ENCODE measurements at places on chromosomes 11 and 22.

DNA sequence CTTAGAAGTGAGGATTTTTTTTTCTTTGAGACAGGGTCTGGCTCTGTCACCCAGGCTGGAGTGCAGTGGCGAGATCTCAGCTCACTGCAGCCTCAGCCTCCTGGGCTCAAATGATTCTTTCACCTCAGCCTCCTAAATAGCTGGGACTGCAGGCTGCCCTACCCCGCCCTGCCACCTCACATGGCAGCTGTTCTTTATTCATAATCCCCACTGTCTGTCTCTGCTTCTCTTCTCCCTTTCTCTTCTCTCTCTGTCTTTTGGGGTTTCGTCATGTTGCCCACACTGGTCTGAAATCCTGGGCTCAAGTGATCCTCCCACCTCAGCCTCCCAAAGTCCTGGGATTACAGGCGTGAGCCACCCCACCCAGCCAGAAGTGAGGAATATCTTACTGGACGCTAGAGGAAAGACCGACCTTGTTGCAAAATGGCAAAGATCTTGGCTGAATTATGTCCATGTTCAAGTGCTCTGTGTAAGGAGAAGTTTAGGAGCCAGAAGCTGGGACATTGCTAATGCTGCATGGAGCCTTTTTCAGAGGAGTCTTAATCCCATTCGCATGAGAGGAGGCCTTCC is 21.9 kb downstream of the KRTAP5-5 start:
- no peak for DNase-seq

DNA sequence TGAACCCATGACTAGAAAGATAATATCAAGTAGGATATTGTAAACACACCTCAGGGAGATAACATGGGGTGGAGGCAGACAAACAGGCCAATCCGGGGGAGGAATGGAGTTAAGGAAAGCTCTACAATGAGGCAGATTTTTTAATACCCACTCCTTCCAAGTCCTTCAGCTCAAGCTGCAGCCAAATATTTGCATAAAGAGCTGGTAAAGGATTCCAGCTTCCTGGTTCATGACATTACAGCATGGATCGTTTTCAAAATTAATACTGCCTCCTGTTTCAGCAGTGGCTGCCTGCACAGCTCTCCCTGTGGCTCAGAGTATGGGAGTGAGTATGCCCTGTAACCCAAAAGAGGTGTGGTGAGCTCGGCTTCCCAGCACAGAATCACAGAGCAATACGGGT is 5.1 kb downstream of the POU2AF3 start:
- no peak for DNase-seq

DNA sequence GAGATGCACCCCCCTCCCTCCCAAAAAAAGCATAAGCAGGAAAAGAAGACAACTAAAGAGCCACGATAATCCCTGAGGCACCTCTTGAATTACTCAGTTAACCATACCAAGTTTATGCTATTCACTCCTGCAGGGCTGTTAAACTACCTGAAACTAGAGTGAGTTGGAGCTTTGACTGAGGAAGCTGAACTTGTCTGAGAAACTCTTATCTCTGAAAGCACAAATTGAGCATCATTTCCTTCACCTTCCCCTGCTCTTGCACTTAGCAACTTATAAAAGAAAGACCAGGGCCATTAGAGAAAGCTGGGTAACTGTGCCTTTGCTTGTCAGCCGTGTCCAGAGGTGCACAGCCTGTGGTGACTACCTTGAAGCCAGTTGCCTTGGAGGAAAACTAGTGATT is 745.6 kb downstream of the NELL1 start:
- DNase-seq, result no peak

GRCh38 chr11:28528217-28528616 is 420.0 kb downstream of the METTL15 start:
- DNase-seq, result no peak

- DNase-seq, result no peak
Observed at GRCh38 chr11:105046898-105047579, 1.9 kb upstream of the CARD16 start.

DNA sequence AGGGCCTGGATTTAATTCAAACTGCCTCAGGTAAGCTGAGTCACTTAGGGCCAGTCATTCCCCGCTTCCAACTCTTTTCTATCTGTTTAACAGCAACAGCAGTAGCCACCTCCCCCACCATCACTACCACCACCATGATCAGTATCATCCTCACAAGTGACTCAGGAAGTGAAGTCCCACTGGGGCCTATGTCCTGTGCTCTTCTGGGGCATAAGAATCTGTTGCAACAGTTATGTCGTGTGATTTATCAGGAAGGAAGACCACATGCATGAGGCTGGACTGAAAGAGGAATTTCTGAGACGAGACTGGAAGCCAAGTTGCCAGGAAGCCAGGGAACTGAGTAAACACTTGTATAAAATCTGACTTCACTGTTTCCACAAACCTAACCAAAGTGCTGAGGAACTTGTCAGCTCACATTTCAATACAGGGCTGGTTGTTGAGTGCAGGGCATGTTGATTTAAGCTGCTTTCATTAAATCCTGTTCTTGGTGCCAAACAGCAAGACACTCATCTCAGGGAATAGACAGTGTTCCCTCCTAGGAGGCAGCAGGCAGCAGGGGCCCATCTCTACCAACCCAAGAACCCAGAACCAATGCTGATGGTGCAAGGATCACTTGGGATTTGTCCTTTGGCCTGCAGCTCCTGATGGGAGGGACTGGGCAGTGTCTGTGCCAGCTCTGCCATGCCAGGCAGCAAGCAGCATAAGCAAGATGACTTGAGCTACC is 226.7 kb upstream of the NARS2 start:
- DNase-seq, result no peak

DNA sequence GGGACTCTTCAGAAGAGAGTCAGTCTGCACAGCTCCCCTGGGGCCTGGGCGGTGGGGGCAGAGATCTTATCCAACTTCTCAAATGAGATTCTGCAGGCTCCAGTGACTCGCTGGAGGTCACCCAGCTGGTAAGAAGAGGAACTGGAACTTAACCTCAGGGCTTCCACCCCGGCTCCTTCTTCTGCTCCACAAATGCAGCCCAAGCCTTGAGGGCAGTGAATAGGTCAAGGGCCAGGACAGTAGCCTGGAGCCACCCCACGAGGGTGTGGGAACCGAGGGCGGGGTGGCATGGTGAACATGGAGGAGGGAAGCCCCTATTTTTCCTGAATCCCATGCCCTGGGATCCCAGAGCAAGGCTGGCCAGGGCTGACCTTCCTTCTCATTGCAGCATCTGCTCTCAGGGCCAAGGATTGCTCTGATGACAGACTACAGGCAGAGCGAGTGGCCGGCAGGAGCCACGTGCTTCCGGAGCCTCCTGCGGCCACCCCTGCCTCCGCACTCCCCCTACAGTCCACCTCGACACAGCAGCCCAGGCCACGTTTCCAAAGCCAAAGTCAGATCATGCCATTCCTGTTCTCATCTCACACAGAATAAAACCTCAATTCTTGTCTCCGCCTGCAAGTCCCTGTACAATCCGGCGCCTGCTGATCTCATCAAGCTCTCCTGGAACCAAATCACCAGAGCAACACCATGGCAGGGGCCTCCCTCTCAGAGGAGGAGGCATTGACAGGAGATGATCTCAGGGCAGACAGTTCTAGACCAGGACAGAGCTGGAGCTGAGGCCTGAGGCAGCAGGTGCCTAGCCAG is 21.1 kb upstream of the UPK3A start:
- no peak for DNase-seq

- no peak for DNase-seq
Observed at GRCh38 chr11:123231256-123231655, 36.2 kb upstream of the CLMP start.

DNA sequence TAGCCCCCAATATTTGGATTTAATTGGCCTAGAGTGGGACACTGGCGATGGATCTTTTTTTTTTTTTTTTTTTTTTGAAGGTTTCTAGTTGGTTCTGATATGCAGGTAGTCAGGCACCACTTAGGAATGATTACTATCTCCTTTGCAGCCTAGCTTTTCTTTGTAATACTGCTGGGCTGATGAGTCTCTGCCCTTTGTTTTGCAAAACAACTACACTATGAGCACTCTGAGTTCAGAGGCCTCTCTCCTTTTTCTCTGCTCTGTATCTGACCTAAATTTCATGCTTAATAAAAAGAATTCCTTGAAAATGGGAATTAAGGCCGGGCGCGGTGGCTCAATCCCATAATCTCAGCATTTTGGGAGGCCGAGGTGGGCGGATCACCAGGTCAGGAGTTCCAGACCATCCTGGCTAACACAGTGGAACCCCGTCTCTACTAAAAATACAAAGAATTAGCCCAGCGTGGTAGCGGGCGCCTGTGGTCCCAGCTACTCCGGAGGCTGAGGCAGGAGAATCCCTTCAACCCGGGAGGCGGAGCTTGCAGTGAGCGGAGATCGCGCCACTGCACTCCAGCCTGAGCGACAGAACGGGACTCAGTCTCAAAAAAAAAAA is 1312.3 kb downstream of the FAM181B start:
- peak; percentile 45 for DNase-seq

All from iPS DF 6.9 (cell line).